Suprapubic skin (tissue), 4 donors: ENCODE measurements at places on chromosomes 13 and 19. TPM values are rescaled to one million over a fixed set of nuclear protein-coding genes. Genes with fewer than 3 reads are reported as not detected.

C13orf42 gene
- not detected for total RNA-seq

LILRB2 gene
- 0.64 TPM for total RNA-seq

ZNF100 gene
- total RNA-seq: 3.4 TPM

OR10H1 gene
- total RNA-seq: not detected

URAD gene
- not detected for total RNA-seq

LINGO3 gene
- not detected for total RNA-seq

TMC4 gene
- total RNA-seq: 7.3 TPM

ZNF763 gene
- total RNA-seq: 5.3 TPM

LRRC63 gene
- not detected for total RNA-seq

ZNF99 gene
- total RNA-seq: 0.08 TPM

CAMSAP3 gene
- total RNA-seq: 60.7 TPM
